Cerebellar cortex (tissue), 1 donor: ENCODE measurements at places on chromosomes 11 and 22.

DNA sequence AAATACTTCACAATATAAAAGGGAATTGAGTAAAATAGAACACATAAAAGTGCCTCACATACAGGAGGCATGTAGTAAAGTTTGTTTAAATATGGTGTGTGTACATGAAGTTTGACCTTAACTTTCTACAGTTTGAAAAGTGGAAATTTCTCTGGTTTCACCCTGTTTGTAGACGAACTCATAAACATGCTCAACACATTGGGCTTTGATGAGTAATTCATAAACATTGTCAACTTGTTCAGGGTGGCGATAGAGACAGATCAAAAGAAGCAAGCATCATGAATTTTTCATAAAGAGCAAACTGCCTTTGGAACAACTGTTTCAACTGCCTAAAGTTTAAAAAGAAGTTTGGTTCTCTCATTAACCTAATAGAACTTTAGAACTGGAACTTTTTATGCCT lies 9.1 kb downstream of the SLN start:
- DNase-seq, result no peak

DNA sequence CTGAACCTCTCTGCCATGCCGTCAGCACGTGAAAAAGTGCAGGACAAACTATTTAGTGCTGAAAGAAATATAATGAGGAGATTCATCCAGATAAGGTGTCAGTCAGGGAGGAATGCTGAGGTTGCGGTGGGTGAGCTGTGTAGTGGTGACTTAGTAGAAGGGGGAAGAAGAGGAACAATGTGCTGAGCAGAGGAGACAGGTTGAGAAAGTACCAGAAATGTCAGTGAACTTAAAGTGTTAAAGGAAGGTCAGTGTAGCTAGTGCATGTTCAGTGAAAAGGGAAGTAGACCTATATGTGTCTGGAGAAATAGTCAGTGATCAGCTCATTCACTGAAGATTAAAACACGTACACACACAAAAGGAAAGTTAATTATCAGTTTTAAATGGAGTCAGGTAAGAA lies 237.6 kb upstream of the CCDC179 start:
- DNase-seq, result no peak

- no peak for DNase-seq
These were observed 161.6 kb upstream of the SYN3 start for GRCh38 chr22:33219648-33220384.

GRCh38 chr22:11629661-11630385 lies 3898.2 kb upstream of the OR11H1 start:
- peak; percentile 7 for DNase-seq

DNA sequence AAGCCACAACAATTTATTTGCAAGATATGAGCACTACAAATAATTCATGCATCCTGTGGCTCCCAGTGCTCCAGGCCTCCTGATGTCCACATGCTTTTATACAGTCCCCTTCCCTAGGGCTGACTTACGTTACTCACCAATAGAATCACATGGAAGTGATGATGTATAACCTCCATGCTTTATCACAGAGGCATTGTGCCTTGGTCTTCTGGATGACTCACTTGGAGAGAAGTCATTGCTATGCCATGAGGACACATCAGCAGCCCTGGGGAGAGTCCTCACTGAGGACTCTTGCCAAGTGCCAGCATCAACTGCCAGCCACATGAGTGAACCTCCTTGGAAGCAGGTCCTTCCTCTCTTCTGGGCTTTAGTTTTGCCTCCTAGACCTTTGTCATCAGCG lies 22.0 kb upstream of the IGSF9B start:
- no peak for DNase-seq

DNA sequence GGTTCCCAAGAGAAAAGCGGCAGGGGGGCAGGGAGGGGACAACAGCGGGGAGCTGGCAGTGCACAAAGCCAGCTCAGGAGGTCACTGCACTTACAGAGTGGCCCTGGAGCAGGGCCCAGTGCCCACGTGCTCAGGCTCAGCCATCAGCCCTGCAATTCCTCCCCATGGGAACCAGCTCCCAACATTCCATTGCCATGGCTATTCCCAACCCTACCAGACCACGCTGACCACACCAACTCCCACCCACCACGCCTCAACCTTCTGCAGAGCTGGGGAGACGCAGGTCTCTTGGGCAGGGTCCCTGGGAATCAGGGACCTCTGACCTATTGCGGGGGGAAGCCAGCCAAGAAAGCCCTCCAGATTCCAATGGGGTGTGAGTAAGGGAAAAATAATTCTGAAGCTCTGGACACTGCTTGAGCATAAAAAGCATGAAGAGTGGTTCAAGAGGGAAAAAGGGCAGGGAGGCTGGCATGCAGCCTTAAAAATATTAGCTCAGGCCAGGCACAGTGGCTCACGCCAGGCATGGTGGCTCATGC lies 38.3 kb upstream of the TFIP11 start:
- DNase-seq, result no peak

GRCh38 chr11:93857413-93858120 lies 7.1 kb upstream of the VSTM5 start:
- peak; percentile 58 for DNase-seq

- no peak for DNase-seq
These were observed 604.4 kb downstream of the BUD13 start for GRCh38 chr11:116168459-116168787.

- DNase-seq, result no peak
These were observed 20.3 kb upstream of the APLP2 start for GRCh38 chr11:130049328-130049771.

GRCh38 chr22:25202290-25202921 lies 2.7 kb downstream of the CRYBB3 start:
- DNase-seq, result peak; percentile 59

DNA sequence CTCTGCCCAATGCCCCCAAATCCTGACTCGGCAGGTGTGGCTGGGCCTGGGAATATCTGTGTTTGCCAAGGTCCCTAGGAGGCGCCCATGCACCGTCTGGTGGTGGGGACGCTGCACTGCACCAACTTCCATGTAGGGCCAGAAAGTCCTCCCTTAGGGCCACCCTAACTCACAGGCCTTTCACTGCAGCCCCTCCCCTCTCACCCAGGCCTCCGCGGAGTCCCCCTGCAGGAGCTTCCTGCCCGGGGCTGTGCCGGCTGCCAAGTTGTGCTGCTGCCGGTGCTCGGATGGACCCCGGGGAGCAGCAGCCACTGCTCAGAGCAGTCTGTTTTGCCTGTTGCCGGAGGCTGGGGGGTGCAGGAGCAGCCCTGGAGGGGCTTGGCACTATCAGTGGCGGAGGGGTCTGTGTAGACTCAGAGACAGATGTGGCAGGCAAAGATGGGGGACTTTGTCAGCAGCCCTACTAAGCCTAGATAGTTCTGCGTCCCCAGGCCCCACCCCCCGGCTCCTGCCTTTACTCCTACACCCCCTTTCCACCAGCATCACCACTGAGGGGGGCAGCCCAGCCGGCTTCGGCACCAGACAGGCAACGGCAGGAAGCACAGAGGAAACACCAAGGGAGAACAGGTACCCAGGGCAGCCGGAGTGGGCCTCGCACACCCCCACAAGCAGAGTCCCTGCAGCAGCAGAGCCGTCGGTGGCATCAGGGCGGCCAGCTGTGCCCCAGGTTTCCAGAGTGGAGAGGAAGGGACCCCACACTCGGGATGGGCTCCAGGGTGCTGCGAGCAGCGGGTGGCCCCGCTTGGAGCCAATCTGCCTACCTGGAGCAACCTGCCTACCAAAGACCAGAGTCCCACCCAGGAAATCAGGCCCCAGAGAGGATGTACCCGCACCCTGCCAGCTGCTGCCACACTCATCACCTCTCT lies 124.3 kb downstream of the TRIM29 start:
- DNase-seq, result peak; percentile 51

GRCh38 chr11:17890325-17890724 lies 122.5 kb downstream of the SERGEF start:
- DNase-seq, result no peak

- DNase-seq, result peak; percentile 77
These were observed 47.3 kb downstream of the TSPAN18 start for GRCh38 chr11:44774108-44774507.

DNA sequence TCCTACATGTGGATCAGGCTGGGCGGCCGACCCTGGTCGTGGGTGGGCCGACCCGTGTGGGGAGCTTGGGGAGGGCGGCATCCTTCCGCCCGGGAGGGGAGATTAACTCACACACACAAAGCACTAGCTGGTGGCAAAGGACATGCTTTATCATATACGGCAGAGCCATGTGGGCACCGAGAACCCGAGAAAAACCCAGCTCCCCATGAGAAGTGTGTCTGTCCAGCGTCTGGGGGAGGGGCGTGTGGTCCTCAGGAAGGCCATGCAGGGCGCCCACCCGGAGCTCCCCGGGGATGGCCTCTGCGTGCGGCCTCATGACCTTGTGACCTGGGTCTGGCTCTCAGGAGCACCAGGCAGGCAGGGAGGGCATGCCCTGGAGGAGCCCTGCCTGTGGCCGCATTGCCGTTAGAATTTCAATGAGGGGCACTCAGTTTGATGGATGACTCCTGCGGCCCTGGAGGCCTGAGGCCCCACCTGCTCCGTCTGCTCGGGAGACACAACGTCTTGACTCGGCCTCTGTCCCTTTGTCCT lies 39.4 kb upstream of the TOLLIP start:
- DNase-seq, result no peak

GRCh38 chr11:62540804-62541701 lies 5.6 kb downstream of the AHNAK start:
- no peak for DNase-seq

DNA sequence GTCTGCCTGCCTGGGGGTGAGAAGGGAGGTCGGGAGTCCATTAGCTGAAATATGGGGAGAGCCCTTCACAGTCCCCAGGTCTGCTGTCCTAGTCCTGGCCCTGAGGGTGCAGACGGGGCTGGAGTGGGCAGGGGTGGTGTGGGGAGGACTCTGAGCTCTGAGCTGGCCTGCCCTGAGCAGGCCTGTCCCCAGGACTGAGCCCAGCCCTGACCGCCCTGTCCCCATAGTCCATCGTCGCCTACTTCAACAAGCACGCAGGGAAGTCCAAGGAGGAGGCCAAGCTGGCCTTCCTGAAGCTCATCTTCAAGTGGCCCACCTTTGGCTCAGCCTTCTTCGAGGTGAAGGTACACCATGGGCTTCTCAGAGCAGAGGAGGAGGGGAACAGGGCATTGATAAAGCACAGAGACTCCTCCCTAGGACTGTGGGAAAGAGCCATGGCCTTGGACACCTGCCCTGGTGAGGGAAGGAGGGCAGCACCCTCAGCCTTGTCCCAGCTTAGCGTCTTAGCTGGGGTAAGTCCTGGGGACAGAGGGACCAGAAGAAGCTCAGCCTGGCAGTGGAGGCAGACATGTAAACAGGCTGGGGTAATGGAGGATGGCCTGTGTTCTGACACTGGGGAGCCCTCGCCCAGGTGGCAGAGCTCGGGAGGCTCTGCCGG lies 83.7 kb downstream of the MYO7A start:
- no peak for DNase-seq

GRCh38 chr11:64094463-64095260 lies 58.9 kb downstream of the FLRT1 start:
- no peak for DNase-seq

- peak; percentile 63 for DNase-seq
These were observed 12.5 kb upstream of the MRPL16 start for GRCh38 chr11:59822989-59823566.

GRCh38 chr11:119316729-119317591 lies at the start of gene MCAM:
Gene MCAM, minus strand, starts transcription at chr11:119317130. Its CDS starts 29 bp downstream, at chr11:119317101.
- no peak for DNase-seq

DNA sequence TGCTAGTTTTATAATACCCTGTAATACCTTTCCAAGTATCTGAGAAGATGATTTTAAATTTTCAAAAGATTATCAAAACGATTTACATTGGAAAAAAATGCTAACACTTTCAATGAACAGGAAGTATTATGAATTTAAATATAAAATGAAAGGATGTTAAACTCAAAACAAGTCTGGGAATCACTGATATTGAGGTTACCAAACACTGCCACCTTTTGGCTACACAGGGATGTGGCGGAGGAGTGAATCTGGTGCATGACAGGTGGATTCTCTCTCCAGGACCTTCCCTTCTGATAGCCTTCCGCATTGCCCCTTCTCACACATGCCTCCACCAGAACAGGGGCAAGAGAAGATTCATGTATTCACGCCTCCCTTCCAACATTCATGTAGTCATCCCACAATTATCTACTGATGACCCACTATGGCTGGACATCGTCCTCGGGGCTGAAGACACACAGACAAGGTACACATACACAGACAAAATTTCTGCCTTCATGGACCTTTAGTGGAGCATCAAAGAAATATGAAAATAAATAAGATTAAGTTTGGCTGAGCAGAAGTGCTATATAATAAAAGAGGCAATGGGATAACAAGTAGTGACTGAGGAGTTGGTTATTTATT lies 34.7 kb downstream of the ATG16L2 start:
- DNase-seq, result peak; percentile 57

DNA sequence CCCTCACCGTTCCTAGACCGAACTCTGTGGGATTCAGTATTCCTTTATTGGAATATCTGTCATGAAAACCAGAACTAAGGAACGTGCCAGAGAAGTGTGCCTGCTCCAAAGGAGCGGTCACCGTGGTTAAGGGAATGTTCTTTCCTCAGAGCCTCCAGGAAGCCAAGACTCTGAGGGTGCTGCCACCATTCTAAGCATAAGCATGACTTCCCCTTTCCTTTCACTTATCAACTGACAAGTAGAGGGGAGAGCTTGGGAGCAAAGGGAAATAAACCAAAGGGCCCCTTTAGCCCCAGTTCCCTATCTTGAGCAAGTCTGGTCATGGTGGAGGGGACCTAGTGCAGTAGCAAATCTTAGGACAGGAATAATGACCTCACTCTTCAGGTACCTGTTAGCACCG lies 26.8 kb downstream of the CTR9 start:
- DNase-seq, result no peak

DNA sequence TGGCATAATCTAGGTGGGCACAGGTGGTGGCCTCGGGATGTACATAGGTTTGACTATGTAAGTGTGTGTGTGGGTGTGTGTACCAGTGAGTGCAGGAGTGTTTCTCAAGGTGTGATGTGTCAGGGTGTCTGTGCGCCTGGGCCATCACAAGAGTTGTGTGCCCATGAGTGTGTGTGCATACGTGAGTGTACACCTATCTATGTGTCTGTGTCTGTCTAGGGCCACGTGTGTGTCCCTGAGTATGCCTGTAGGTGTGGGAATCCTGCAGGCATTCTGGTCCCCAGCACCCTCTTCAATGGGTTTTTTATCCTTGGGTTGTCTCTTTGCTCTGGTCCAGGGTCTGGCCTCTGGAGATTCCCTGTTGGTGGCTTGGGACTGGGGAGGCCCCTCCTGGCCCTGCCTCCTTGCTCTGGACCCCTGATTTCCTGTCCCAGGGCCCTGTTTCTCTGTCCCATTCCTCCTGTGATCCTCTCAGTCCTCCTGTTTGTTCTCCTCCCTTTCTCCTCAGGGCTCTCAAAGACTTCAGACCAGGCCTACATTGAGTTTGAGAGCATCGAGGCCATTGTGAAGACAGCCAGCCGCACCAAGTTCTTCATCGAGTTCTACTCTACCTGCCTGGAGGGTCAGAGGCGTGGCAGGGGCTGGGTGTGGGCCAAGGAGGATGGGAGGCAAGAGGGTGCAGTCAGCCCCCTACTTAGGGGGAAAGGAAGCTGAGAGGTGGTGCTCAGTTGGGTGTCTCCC lies 9.4 kb downstream of the INPPL1 start:
- DNase-seq, result no peak

DNA sequence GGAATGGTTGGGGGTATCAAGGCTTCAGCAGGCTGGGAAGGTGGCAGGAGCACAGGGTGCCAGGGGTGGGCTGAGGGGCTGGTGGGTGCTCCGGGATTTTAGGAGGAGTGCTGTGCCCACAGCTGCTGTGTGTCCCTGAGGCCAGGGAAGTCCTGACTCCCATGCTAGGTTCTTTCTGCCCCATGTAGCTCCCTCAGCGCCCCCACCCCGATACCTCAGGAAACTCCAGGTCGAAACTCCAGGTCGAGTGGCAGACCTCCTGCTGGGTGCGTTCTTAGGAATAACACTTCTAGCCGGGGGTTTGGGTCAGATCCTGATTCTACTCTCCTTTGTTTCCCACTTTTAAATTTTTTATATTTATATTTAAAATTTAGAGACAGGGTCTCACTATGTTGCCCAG lies 8.3 kb downstream of the AP2A2 start:
- no peak for DNase-seq
